ENCODE measurements at places on chromosomes 7 and 10. TPM values are rescaled to one million over a fixed set of nuclear protein-coding genes. Genes with fewer than 3 reads are reported as not detected.

The MYL7 gene
- total RNA-seq = not detected

The PLA2G12B gene
- total RNA-seq = not detected

The CYP3A7 gene
- 0.12 TPM for total RNA-seq

DNA sequence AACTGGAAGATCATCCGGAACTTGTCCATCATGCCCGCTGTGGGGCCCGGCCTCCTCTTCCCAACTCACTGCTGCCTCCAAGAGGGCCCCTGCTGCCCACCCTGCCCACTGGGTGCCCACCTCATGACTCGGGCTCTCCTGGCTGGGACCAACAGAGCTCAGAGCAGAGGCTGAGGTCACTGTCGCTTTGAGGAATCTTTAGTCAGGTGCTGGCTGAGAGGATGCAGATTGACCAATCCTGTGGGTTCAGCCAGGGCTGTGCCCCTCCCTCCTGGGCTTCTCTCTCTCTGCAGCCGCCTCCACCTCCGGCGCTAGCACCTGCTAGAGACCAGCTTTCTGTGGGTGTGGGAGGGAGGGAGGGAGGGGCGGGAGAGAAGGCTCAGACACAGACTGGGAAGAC lies at the start of gene CALHM1:
CALHM1 (minus strand) TSS at position 181 of the 400 bp plus-strand sequence; CDS start at position 32, 149 bp downstream.
- no peak for DNase-seq

DNA sequence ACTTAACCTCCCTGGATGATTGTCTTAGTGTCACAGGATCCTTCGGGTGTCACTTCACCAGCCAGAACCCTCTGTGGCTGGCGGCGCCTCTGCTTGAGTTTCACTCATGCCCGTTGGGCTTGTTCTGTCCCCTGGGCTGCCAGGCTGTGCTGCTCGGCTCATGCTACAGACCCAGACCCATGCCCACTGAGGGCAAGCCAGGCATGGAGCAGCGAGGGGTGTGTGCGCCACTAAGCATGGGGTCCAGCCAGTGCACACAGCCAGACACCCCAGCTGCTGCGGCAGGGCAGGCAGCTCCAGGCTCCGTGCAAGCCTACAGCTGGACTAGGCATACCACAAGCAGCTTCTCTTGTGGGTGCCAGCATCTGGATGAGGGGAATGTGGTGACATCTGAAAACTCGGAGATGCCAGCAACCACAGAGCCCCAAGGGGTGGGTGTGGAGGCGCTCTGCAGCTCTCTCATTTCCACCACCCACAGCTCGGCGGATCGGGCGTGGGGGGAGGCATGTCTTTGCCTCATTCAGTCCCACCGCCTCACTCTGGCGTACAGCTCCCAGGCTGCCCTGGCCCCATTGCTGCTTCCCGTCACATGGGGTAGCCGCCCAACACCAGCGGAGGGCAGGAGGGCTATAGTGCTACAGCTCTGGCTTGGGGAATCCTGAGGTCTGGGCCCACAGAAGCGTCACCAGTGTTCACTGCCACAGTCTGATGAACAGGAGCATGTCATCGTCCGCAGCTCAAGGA lies 269.6 kb upstream of the LRGUK start:
- DNase-seq = no peak

GRCh38 chr10:49299816-49300139 lies 808 bp downstream of the C10orf71 start:
- no peak for DNase-seq

- no peak for DNase-seq
These were observed 13.7 kb downstream of the INPP5A start for GRCh38 chr10:132551093-132551807.

The SPDYE1 gene
- total RNA-seq = not detected

GRCh38 chr7:6153646-6154541 lies 118.5 kb downstream of the CYTH3 start:
- DNase-seq = no peak

The CDK13 gene
- total RNA-seq = 36.0 TPM

The ANKRD30A gene
- total RNA-seq = not detected

The MSMB gene
- not detected for total RNA-seq

GRCh38 chr7:142587578-142588191 lies 161.6 kb upstream of the PRSS1 start:
- DNase-seq = no peak

GRCh38 chr10:19788075-19788686 lies 28.1 kb upstream of the PLXDC2 start:
- no peak for DNase-seq

GRCh38 chr7:18647582-18647981 lies 152.0 kb downstream of the HDAC9 start:
- no peak for DNase-seq

DNA sequence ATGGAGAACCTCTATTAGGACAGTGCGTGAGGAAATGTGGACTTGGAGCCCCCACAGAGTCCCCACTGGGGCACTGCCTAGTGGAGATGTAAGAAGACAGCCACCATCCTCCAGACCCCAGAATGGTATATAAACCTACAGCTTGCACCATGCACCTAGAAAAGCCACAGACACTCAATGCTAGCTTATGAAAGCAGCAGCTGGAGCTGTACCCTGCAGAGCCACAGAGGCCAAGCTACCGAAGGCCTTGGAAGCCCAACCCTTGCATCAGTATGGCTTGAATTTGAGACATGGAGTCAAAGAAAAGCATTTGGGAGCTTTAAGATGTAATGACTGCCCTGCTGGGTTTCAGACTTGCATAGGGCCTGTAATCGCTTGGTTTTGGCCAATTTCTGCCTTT lies 361.3 kb downstream of the ZNF248 start:
- no peak for DNase-seq

GRCh38 chr7:76310102-76310957 lies 7.9 kb downstream of the HSPB1 start:
- no peak for DNase-seq

The TDRD1 gene
- not detected for total RNA-seq

The VIPR2 gene
- not detected for total RNA-seq

The URGCP gene
- 17.6 TPM for total RNA-seq

GRCh38 chr10:119546009-119546408 lies 3.5 kb upstream of the RGS10 start:
- no peak for DNase-seq

- DNase-seq = no peak
These were observed 39.5 kb downstream of the GARS1 start for GRCh38 chr7:30634193-30634626.

The GPER1 gene
- total RNA-seq = 0.81 TPM

- no peak for DNase-seq
These were observed 111.0 kb upstream of the JAZF1 start for GRCh38 chr7:28291559-28291958.

DNA sequence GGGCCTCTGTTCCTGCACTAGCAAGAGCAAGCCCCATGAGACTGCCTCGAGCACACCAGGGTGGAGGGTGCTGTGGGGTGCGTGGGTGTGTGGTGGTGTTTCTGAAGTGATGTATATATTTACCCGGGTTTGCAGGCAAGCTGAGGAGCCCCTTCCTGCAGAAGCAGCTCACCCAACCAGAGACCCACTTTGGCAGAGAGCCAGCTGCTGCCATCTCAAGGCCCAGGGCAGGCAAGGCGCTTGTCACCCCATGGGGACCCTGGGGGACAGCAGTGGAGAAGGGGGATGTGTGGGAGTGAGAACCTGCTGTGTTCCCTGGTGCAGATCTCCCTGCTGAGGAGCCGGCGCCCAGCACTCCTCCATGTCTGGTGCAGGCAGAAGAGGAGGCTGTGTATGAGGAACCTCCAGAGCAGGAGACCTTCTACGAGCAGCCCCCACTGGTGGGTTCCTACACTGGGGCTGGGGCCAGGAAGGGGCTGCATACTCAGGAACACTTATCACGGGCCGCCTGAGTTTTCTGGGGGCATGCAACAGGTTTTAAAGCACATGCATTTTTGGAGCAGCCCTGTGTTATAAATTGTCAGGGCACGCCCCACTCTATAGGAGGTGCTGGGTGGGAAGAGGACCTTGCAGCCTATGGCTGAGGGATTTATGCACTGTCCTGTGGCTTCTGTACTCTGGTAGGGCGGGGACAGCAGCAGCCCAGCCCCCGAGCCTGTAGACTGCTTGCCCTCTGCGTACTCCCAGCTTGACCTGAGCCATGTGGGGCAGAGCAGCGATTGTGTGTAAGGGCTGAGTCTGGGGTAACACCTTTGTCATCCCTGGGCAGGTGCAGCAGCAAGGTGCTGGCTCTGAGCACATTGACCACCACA lies 5.9 kb downstream of the PGAM2 start:
- no peak for DNase-seq

GRCh38 chr10:133308421-133309099 lies at the start of the genes TUBGCP2 and ZNF511:
TSS of gene TUBGCP2 (minus strand) at chr10:133308872. CDS start at chr10:133302941, 5,931 bp downstream.
TSS of gene ZNF511 (plus strand) at chr10:133308914. CDS start at chr10:133308944, 30 bp downstream.
- no peak for DNase-seq

DNA sequence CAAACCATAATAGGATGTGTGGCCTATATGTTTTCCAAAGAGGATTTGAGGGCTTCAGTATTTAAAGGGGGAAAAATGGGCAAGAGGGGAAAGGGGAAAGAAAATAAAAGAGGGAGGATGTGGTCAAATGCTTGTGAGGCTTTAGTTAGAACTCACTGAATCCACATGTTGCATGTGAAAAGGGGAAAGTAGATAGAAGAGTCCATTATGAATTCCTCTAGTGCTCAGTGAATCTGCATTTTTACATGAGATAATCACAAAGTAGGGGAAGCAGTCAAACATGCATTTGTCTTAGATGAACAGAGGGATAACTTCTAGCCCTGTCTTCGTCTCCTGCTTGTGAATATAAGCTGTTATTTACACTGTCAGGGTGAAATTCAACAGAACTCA lies 24.6 kb upstream of the AKAP9 start:
- no peak for DNase-seq

The OR6V1 gene
- total RNA-seq = not detected

DNA sequence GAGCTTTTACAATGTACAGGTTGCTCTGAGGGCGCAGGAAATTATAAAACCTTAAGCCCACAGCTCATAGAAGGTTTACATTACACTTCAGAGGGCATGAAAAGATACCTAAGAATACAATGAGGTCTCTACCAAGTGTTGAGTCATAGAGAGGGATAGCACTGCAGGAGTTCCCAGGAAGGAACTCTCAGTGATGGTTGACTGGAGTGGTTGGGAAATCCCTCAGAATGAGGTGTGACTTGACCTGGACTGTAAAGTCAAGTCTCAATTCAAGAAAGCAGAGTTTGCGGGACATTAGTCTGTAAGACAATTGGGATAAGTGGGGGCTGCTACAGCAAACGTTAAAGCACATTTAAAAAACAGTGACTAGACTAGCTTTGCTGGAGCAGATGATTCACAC lies 21.9 kb downstream of the TNKS2 start:
- peak; percentile 73 for DNase-seq

The ZCWPW1 gene
- 3.8 TPM for total RNA-seq

The PIP gene
- total RNA-seq = not detected

GRCh38 chr7:132953468-132953867 lies 128.4 kb downstream of the CHCHD3 start:
- no peak for DNase-seq

The PTF1A gene
- not detected for total RNA-seq

GRCh38 chr10:103966671-103967447 lies at the start of gene SLK:
TSS of gene SLK (plus strand) at chr10:103967140. CDS start at chr10:103967746, 606 bp downstream.
- DNase-seq = no peak

GRCh38 chr7:159370-160270 lies 32.8 kb upstream of the FAM20C start:
- DNase-seq = no peak

DNA sequence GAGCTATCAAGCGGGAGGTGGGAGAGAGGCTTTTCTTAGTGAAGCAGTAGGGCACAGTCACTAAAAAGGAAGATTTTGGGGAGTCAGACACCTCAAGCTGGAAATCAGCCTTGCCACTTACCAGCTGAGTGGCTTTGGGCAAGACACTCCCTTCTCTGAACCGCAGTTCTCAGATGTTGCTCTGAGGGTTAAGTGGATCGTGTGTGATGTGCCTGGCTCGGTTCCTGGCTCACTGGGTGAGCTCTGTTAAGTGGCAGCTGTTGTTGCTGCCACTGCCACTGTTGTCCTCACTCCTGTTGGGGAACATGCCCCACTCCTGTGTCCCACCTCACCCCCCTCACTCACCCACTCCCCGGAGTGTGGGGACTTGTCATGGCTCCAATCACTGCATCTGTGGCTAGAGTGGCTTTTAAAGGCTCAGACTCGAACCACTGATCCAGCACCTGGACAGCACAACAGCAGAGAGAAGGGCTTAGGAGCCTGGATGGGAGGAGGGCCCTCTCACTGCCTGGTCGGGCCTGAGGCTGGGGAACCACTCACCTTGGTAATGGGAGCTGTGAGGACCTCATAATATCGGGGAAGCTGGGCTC lies 20.0 kb downstream of the PYROXD2 start:
- no peak for DNase-seq

DNA sequence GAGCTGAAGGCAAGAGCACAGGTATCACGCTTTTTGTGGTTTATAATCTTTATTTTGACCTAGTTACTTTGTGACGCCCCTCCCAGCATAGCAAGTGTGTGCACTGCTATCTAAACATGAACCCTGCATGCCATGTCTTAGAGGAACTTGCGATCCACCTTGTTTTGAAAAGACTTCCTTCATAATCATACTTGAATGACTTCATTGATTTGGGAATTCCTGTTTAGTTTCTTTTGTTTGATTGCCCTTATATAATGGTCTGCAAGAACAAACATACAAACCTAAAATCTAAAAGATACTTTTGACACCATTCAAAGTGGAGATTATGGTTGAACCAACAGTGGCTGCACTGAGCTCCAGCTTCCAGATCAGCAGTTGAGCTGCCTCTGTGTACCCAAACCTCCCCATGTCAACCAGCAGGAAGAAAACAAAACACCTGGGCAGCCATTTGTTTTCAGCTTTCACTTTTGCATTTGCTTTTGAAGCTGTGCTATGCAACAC lies 132.6 kb downstream of the CELF2 start:
- DNase-seq = no peak

The HK1 gene
- total RNA-seq = 99.7 TPM

DNA sequence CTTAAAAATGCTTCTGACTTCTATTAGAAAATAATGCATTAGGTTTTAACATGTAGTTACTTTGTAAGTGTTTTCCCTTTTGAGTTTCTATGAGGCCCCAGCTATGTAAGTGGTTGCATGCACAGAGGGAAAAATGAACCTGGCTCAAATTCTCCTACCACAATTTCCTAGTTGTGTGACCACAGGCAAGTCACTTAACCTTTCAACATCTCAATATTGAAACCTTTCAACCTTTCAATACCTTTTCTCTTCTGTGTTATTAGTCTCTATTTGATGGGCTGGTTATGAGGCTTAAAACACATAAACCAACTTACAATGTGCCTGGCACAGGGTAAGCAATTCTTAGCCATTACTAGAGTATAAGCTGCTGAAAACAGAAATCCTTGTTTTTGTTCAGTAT lies 203.0 kb downstream of the KCND2 start:
- no peak for DNase-seq

The PRPS1L1 gene
- total RNA-seq = not detected

DNA sequence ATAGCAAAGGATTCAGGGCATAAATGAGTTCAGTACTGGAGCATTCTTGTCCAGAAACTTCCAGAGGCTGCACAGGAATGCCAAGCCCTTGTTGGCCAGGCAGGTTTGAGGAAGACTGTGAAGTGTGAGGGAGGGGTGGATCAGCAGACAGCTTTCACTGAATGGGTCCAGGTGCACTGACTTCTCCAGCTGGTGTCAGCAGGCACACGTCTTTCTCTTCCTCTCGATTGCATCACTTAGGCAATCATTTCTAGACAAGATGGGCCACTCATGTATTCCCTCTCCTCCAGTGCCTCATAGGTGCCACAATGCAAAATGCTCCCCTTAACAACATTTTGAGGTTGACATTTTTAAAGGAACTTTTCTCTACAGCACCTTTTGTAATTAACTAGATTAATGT lies 15.6 kb upstream of the PLEKHS1 start:
- peak; percentile 30 for DNase-seq

The PLXNA4 gene
- not detected for total RNA-seq

GRCh38 chr7:33137103-33137502 lies 7.7 kb downstream of the BBS9 start:
- no peak for DNase-seq

Data from epithelial cell of proximal tubule (primary cell).